ENCODE measurements at places on chromosomes 6 and 20. TPM values are rescaled to one million over a fixed set of nuclear protein-coding genes. Genes with fewer than 3 reads are reported as not detected.

GRCh38 chr20:7667194-7667593 is 273.1 kb downstream of the HAO1 start:
- DNase-seq, result peak; percentile 43

- DNase-seq, result no peak
Observed at GRCh38 chr6:168583821-168584220, 142.8 kb downstream of the SMOC2 start.

The OR12D1 gene
- total RNA-seq, result not detected

- DNase-seq, result no peak
Observed at GRCh38 chr20:38126146-38126921, 38.7 kb downstream of the TGM2 start.

DNA sequence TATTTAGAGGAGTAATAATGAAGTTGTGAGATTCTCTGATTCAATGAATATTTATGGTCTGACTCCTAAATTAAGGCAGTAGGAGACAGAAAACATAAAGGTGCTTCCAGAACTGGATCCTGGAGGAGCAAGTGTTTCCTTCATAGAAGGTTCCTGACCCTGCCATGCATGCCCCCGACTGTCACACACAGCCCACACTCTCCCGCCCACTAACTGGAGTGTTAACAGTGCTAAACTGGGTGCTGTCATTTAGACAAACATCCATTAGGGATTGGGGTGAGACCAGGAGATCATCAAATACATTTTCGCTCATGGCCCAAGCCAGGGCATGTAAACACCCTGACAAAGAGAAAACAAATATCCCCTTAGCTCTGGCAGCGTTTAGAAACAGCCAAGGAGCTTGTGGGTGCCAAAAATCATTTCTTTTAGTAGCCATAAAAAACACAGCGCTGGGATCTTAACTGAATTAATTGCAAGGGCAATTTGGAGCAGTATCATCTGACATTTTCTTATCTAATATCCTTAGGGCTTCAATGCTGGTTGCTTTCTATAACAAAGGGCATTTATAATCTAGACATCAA is 46.8 kb downstream of the INSM1 start:
- no peak for DNase-seq

The NMBR gene
- total RNA-seq, result under 0.01 TPM

The CLDN20 gene
- not detected for total RNA-seq

DNA sequence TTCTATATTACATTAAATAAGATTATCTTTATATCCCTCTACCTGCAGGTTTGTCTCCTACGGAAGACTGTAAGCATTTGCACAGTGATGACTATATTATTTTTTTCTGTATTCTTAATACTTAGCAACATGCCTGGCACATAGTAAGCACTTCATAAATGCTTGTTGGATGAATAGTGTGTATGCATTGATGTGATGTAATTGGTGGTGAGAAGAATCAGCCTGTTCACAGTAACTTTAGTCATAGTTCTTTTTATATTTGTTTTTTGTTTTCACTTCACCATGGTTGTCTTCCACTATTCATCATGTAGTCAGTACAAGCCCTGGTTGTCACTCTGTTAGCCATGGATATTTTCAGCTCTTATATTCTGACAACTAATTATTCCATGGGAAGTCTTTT is 184.0 kb upstream of the FLRT3 start:
- peak; percentile 9 for DNase-seq

DNA sequence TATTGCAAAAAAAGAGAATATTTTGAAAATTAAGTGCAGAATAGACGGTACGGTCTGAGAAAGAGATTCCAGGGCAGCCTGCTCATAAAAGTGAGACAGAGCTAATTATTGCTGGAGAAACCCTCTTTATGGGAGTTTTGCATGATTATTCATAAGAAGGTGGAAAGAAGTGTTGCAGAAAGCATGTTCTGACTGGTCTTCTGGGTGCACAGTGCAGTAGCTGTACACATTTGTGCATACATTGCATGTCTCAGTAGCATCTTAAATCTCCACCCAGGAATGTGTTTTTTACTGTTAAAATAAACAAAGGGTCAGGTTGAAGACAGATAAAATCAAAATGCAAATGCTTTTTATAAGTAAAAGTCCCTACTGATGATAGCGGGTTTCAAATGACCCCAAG is 1813.6 kb upstream of the DEFB115 start:
- no peak for DNase-seq

The CLPSL2 gene
- not detected for total RNA-seq

DNA sequence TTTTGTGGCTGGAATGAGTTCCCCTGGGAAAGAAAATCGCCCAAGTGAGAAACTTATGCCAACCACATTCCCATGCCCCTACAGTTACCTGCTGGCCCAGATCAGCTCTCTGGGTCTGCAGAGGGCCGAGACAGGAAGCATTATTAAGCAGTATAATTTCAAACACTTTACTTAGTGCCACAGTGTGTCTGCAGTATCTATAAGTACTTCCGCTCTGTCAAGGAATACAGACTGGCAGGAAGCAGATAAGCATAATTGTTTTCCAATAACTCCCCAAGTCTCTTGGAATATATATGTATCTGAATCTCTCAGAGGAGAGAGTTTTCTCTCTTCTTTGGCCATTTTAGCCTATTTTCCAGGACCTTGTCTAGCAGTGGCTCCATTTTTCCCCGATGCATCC is 24.9 kb downstream of the SAYSD1 start:
- DNase-seq, result no peak

The C20orf144 gene
- total RNA-seq, result under 0.01 TPM

The IL17F gene
- total RNA-seq, result not detected

DNA sequence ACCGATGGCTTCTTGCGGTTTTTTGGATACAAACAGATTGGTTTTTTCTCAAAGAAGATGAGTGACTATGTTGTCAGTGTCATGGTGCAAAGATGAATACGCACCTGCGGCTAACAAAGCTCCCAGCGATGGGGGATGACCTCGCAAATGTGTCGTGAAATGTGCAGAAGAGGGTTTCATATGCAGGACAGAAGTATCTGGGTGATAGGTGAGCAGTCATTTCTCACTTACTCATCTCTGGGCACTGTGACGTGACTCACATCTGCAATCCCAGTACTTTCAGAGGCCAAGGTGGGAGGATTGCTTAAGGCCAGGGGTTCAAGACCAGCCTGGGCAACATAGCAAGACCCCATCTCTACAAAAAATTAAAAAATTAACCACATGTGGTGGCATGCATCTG is 216.3 kb downstream of the ERMARD start:
- no peak for DNase-seq

DNA sequence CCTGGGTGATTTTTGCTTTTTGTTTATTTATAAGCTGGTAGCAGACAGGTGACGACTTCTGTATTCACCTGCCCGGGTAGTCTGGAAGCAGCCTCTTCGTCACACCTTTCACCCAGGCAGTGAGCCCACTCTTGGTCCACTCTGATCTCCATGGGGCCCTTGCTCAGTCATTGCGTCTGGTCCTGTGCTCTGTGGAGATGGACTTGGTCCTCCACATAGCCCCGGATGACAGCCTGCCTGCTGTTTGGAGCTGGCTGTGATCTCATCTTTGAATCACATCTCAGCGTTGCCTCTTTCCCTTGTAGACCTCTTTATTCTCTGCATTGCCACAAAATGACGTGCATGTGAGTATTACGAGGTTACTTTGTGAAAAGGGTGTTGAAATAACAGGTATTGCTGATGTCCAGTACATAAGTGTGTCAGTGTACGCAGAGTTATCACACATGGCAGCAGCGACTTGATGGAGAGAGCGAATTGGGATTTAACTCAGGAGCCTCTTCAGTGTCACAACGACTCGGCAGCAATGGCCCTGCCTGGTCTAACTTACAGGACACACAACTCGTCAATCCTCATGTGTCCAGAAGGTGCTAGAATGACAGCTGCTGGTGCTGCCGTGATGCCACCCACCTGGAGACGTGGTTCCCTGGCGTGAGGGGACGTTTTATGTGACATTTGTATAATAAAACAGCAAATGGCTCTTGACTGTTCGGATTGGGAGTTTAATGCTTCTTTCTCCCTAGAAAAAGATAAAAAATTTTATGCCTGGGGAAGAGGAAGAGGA is 24.2 kb upstream of the FRMD1 start:
- no peak for DNase-seq

The RIPPLY2 gene
- total RNA-seq, result not detected

All from fibroblast of lung (primary cell).